Hypothalamus (tissue), 51 donors: ENCODE measurements at places on chromosomes 5 and 9.

DNA sequence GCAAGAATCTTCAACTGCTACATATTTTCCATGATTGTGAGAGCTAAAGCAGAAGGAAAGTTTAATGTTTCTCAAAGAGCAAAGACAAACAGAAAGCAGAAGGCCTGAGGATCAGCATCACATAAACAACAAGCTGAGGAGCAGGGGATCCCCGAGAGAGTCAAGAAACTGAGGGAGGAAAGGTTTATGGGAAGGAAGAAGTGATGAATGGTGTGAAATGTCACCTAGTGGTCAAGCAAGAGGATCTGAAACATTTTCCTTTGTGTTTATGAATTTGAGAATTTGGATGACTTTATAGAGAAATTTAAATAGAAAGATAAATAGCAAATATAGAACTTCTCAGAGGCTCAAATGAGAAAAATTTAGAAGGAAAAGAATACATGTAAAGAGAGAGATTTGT lies 481.9 kb downstream of the CHSY3 start:
- no peak for DNase-seq

- no peak for DNase-seq
Observed at GRCh38 chr9:112831281-112831851, 59.3 kb downstream of the SLC46A2 start.

GRCh38 chr9:136399176-136400037 lies 563 bp downstream of the SNAPC4 start:
- DNase-seq = no peak

DNA sequence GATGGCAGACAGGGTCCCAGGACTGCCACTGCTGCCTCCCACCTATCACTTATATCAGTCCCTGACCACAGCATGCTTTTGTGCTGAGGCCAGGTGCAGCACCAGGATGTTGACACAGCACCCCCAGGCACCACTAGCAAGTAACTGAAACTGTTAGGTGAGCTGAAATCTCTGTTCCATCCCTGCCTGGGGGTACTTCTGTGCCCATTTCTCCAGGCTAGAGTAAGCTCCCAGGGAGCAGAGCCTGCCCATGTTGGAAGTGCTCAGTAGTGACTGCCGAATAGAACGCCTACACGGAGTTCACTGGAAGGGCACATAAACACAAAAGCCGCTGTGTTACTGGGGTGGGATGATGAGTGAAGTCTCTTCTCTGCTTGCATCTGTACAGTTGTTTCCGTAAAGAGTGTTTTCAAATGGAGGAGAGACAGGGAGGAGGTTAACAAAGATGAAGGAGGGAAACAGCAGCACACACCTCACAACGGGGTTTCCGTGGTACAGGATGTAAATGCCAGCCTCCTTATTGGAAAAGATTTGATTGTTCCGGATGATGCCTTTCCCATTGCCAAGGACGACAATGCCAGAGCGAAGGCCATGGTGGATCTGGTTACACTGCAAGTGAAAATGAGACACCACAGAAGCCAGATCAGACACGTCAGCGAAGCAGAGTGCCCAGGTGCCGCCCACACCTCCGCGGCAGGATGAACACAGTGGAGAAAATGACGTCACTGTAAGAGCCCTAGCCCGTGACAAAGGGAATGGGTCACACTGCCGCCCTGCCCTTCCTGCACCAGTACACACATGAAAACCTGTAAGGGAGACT lies 43.1 kb downstream of the POLR1E start:
- no peak for DNase-seq

DNA sequence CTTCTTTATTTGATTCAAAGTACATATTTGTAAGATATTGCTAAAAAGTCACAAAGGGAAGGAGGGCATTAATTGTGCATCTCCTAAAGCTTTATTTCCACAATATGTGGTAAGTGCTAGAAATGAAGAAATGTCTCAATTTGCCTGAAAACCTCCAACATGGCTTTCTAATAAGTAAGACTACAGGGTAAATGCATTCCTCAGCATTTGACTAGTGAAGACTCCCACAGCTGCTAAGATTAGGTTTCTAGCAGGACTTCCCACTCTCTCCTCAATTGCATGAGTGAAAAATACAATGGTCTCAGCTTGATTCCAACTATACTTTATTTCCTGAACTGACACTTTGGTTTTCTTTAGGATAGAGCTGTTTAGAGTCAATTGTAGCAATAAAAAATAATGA lies 162.1 kb downstream of the ELAVL2 start:
- no peak for DNase-seq

DNA sequence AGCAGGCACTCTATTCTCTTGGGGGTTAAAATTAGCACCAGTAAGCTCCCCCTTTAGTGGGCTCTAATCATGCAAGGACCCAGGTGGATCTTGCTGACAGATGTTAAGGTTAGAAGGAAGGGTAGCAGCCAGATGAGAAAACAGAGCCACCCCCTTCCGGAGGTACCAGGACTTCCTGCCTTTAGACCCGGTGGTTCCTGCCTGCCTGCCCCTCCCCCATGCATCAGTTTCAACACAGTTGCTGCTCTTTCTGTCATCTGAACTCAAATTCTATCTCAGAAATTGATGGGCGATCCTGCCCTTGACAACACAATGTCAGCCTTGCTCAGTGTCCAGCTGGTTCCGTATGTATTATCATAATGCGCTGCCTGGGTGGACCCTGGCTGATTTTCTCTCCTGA lies 287.3 kb downstream of the EBF1 start:
- DNase-seq = no peak

DNA sequence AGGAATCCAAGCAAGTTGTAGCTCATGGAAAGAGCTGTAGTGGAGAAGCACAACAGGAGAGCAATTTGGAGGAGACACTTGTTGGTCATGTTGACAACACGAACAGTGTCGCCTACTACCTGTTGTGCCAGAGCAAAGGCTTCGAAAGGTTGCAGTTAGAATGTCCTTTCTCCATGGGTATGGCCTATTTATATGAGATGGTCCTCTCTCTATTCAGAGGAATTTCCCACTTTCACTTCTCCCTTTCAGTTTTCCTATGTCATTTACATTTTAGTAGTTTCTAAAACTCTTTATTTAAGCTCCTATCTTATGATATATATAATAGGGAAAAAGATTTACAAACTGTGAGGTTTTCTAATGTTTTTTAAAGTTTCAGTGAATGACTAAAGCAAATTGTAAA lies at the start of gene IFNB1:
Gene IFNB1, minus strand, starts transcription at position 162 of the 400 bp plus-strand sequence. Its CDS starts 73 bp downstream, at position 89.
- DNase-seq = no peak

- no peak for DNase-seq
Observed at GRCh38 chr5:170254056-170254455, 21.3 kb downstream of the C5orf58 start.

DNA sequence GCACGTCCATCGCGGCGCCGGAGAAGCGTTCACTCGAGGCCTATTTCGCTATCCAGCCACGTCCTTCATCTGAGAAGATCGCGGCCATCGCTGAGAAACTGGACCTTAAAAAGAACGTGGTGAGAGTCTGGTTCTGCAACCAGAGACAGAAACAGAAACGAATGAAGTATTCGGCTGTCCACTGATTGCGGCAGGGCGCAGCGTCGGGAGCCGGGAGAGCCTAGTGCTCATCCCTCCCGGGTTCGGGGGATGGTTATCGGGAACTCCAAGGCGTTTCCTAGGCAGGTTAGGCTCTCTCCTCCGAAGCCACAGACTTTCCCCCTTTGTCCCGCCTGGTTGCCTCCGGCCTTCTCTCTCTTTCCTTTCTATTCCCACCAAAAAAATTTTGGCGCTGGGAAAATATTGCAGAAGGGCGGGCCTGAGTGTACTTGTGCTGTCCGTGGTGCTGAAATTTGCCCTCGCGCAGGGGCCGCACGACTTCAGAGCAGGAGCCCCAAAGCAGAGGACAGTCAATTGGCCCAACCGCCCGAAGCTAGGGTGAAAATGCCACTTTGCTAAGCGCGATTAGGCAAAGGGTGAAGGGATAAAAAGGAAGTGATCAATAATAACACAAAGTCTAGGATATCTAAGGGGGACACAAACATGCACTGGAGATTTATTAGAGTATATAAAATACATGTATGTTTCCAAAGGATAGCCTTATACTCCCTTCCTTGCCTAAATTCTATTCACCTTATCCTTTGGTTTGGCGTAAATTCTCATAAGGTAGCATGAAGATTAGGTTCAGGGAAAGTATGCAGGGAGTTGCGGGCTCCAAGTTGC lies 1.8 kb downstream of the POU4F3 start:
- DNase-seq = no peak

DNA sequence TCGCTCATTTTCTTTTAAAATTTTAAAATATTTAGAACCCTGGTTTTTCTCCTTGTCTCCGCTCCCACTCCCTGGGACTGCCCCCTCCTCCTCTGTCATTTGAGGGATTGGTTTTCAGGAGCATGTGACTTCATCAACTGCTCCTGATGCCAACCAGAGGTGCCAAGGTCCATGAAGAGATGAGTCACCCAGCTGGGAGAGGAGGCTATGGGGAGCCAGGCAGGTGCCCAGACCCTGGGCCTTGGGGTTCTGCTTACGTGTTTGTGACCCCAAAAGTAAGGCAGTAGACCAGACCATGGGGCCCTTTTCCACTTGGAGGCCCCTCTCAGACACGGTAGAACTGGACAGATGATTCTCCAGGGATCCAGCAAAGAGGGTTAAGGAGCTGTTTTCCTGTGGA lies 167.0 kb downstream of the FGF18 start:
- DNase-seq = no peak

- no peak for DNase-seq
Observed at GRCh38 chr5:27494887-27495286, 456.5 kb upstream of the CDH9 start.

GRCh38 chr9:34650816-34651215 lies 1.2 kb upstream of the IL11RA start:
- peak; percentile 51 for DNase-seq

- DNase-seq = no peak
Observed at GRCh38 chr9:122376796-122377195, 6.0 kb downstream of the PTGS1 start.

DNA sequence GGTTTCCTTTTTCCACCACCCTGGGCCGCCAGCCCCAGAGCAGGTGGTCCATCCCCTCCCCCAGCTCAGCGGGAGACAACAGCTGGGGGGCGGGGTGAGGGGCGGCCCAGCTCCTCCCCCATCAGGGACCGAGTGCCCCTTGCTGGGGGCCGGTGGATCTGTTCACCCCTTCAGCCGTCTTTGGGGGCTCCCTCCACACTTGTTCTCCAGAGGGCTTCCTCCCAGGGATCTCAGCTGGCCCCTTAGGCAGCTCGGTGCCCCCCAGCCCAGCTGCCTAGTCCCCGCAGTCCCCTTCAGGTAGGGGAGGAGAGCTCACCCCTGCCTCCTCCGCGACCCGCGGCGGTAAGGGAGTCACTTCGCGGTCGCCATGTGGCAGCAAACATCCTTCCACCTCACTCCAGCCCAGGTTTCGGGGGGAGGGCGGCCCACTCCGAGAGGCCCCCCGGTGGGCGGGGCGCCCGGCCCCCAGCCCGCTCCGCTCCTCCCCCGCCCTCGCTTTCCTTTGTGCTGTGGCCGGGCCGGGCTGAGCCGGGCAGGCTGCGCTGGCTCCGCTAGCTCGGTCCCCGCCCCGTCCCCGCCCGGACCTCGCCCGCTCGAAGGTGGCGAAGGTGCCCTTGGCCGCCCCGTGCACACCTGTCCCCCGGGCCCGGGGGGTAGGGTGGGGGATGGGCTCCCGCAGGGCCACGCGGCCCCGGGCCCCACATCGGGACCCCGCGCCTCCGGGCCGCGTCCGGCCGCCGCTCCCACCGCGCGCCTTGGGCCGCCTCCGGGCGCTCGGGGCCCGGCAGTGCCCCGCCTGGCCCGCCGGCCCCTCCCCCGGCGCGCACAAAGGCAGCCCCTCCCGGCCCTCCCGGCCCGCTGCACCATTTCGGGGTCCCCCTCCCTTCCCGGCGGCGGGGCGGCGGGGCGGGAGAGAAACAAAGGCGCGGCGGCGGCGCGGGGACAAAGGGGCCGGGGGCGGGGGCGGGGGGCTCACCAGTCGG lies 683 bp downstream of the DBN1 start:
- DNase-seq = no peak

- no peak for DNase-seq
Observed at GRCh38 chr5:14036514-14036913, 92.0 kb upstream of the DNAH5 start.

- DNase-seq = no peak
Observed at GRCh38 chr9:6356441-6356840, 28.3 kb downstream of the TPD52L3 start.

- no peak for DNase-seq
Observed at GRCh38 chr5:96322217-96322616, 110.8 kb downstream of the PCSK1 start.

GRCh38 chr9:127105805-127106465 lies 16.5 kb downstream of the ANGPTL2 start:
- no peak for DNase-seq

GRCh38 chr5:9850456-9850855 lies 220.3 kb upstream of the TAS2R1 start:
- no peak for DNase-seq

DNA sequence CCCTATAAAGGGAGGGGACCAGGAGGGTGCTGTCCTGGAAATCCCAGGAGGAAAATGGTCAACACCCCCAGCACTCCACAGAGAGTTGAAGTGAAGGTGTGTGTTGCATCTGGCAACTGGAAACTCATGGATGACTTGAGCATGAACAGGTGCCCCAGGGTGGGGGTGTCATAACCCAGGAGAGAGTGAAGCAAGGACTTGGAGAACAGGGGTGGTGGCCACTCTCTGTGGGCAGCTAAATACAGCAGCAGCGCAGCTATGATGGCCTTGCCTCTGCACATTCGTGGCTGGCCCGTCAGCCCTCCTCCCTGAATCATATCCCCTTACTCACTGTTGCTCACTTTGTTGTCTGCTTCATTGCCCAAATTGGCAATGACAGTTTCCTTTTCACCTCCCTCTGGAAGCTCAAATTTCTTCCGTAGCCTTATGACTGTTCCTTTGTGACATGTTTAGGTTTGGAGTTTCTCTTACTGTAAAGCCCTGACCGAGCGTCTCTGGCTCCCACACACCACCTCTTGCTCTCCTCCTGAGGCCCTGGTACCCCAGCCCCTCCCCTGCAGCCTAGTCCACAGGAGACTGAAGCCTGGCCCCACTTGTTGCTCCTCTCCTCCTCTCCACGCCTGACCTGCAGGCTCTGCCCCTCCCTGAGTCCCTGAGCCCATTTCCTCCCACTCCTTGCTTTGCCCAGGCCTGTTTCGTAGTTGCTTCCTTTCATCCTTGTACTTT lies 185.8 kb downstream of the CD180 start:
- no peak for DNase-seq

DNA sequence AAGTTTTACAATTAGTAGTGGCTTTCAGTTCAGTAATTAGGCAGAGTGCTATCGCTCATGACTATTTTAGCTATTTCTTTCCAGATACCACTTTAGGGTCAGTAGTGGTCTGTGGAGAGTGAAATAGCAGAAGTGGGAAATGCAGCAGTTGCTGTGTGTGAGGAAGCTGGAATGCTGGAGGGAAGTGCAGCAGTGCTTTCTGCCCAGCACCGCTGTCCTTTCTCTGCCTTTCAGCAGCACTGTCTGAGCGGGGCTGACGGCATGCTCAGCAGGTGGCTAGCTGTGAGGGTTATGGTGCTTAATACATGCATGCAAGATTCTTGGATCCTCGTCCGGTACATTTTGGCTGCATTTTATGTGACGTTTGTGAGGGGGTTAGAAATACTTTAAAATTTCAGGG lies 213.9 kb downstream of the PBX3 start:
- DNase-seq = no peak
